ENCODE measurements at places on chromosomes 4 and X.

GRCh38 chrX:39309721-39310152, 508.5 kb downstream of the MID1IP1 start:
- DNase-seq: no peak

- DNase-seq: no peak
Observed at GRCh38 chrX:18946611-18947010, 37.3 kb downstream of the PHKA2 start.

DNA sequence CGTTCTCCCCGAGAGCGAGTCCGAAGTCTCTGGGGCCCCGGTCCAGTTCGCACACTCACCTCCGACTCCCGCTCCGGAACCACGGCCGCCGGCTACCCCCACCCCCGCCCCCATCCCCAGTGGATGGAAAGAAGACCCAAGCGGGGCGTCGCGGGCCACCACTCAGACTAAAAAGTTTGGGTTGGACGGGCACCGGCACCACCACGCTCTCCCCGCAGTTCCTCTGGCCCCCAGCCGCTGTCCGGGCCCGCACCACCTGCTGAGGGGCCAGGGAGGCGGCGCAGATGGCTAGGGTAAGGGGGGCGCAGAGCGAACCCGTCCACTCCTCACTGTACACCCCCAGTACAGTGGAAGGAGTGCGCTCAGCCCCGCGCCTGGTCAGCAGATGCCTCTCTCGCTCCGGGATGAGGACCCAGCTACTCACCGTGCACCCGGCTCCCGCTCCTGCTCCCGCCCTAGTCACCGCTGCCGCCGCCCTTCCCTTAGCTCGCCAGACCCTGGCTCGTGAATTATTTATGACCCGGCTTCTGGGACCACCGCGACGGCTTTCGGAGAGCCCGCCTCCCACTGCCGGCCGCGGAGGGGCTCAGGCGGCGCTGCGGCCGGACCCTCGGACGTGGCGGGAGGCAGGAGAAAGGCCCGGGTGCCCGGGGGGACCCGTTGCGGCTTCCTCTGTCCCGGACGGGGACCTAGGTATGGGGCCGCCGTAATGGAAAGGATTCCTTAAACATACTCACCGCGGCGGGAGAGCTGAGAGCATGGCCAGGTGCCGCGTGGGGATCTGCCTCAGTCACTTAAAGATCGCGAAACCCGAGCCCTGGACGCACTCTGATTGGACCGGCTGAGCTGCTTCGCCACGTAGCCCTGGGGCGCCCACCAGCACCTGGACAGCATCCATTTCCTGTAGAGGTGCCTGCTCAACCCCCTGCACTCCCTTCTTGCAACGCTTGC, at the start of gene PROM1:
Gene PROM1, minus strand, starts transcription at position 783 of the 951 bp plus-strand sequence. CDS start 8,117 bp downstream, outside the sequence.
- no peak for DNase-seq

- no peak for DNase-seq
Observed at GRCh38 chr4:182074810-182075209, 168.4 kb upstream of the TENM3 start.

DNA sequence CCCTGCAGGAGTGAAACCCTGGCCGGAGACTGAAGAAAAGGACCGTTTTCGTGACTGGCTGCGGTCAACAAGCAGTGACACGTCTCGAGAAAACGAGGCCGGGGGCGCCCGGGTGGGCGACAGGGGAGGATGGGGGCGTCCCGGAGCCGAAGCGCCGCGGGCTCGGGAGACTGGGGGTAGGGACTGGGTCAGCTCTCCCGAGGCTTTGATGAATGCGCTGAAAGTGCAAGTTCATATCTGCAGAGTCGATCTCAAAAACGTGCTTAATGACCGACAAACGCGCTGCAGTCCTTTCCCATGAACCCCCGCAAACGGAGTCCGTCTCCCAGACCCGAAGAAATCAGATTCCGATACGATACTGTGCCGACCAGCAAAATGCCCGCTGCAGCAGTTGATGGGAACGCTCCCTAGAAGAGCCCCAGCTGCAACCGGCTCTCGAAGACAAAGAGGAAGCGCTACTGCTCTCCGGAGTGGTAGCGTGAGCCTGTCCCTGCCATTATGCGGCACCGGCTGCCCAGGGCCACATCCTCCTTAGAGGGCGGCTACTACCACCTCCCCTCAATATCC, 806 bp upstream of the CD99L2 start:
- no peak for DNase-seq

DNA sequence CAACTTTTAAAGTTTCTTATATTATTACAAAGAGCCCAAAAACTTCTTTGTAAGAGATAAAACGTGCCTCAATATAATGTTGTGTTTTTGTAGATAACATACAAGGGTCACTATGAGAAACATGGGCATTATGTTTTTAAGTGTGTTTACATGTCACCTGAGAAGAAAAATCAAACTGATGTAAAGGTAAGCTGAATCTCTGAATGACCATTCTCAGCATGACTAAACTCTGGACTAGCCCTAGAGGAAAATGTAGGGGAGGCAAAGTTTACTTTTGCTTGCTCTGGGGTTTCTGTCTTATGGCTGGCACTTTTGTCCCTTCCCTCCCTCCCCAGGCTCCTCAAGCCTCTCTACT, 6.8 kb downstream of the MEPE start:
- no peak for DNase-seq
